ENCODE measurements at places on chromosomes 3 and 15. TPM values are rescaled to one million over a fixed set of nuclear protein-coding genes. Genes with fewer than 3 reads are reported as not detected.

The TPRG1 gene
- polyA plus RNA-seq = 0.78 TPM

The SLC12A8 gene
- polyA plus RNA-seq = 0.07 TPM

The STRIT1 gene
- 856 TPM for polyA plus RNA-seq

The GOLGA8O gene
- 0.07 TPM for polyA plus RNA-seq

The SAMD7 gene
- not detected for polyA plus RNA-seq

Measured in psoas muscle (tissue), 8 donors.